ENCODE measurements at places on chromosomes 6 and 20. TPM values are rescaled to one million over a fixed set of nuclear protein-coding genes. Genes with fewer than 3 reads are reported as not detected.

PTCHD4 gene
- total RNA-seq, result 8.5 TPM

CFAP206 gene
- total RNA-seq, result 1.0 TPM

SLC22A3 gene
- 1.2 TPM for total RNA-seq

CAP2 gene
- total RNA-seq, result 14.1 TPM

DNA sequence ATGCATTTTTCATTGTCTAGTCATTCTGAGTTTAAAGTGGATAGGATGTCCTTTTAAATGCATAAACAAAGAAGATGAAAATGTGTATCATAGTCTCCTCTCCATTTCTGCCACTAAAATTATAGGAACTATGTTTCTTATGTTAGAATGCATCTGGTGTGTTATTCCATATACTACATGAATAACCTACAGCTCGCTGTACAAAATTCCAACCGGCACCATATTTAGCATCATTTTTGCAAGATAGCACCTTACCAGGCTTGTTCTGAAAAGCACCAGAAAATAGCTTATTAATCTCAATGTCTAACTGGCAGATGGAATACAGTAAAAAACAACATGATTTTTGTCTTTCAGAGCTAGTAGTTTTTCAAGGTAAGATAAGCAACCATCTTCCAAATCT is 241.5 kb downstream of the SLC35F1 start:
- H3K36me3 ChIP-seq, result no peaks in the 10 kb centered on the region
- no peak overlapping the region for H3K27ac ChIP-seq
- DNase-seq, result no peak
- H3K4me3 ChIP-seq, result no peak overlapping the region

Data from mesothelial cell of epicardium (in vitro differentiated cells).